GM12878 (cell line): ENCODE measurements at places on chromosomes 2 and 18.
A peak's percentile ranks its signal among the peaks of the same experiment; 100 is the strongest.

- no peak for DNase-seq
These were observed 8.0 kb upstream of the GALNT1 start for GRCh38 chr18:35573531-35573930.

DNA sequence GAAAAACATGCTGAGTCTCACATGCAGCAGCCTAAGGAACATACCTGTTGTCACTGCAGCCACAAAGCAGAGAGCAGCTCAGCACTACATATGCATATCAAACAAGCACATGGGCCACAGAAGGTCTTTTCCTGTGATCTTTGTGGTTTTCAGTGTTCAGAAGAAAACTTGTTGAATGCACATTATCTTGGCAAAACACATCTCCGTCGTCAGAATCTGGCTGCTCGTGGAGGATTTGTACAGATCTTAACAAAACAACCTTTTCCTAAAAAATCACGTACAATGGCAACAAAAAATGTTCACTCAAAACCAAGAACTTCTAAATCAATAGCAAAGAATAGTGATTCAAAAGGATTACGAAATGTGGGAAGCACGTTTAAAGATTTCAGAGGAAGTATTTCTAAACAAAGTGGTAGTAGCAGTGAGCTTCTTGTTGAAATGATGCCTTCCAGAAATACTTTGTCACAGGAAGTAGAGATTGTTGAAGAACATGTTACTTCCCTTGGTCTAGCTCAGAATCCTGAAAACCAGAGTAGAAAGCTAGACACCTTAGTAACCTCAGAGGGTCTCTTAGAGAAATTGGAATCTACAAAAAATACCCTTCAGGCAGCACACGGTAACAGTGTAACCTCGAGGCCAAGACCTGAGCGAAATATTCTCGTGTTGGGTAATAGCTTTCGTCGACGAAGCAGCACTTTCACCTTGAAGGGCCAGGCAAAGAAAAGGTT, 34.1 kb downstream of the ZNF407 start:
- no peak for DNase-seq

- no peak for DNase-seq
These were observed 9.3 kb upstream of the OTOF start for GRCh38 chr2:26487192-26487591.

DNA sequence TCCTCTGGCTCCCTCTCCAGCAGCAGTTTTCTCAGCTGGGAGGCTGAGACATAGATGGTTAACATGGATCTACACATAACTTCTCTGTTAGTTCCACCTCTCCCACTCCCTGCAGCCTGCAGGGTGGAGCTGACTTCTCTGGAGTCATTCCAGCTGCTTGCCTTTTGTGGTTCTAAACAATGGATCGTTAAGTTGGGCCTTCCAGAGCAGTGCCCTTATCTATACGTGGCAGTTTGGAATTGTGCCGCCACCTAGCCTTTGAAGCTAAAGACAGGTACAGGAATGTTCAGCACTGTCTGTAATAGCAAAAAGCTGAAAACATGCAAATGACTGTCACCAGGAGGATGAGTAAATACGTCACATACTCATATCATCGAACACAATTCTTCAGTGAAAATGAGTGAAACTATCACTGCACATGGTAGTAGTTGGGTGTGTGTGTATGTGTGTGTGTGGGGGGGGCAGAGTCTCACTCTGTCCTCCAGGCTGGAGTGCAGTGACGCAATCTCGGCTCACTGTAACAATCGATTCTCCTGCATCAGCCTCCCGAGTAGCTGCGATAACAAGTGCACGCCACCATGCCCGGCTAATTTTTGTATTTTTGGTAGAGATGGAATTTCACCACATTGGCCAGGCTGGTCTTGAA, 50.3 kb downstream of the SH2D6 start:
- DNase-seq, result no peak

GRCh38 chr2:106165029-106165428, 29.1 kb downstream of the UXS1 start:
- DNase-seq, result no peak

DNA sequence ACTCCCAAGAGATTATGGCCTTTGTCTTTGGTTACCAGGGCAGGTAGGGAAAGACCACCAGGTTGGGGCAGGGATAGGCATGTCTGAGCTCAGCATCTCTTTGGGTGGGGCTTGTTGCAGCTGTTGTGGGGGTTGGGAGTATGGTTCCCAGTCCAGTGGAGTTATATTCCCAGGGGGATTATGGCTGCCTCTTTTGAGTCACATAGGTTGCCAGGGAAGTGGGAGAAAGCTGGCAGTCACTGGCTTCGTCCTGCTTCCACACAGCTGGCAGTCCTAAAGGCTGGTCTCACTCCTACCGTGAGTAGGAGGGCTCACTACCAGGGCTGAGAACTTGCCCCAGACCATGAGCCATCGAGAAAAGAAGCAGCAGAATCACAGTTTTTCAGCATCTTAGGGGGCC, 79.1 kb downstream of the LYPD6 start:
- DNase-seq, result no peak

DNA sequence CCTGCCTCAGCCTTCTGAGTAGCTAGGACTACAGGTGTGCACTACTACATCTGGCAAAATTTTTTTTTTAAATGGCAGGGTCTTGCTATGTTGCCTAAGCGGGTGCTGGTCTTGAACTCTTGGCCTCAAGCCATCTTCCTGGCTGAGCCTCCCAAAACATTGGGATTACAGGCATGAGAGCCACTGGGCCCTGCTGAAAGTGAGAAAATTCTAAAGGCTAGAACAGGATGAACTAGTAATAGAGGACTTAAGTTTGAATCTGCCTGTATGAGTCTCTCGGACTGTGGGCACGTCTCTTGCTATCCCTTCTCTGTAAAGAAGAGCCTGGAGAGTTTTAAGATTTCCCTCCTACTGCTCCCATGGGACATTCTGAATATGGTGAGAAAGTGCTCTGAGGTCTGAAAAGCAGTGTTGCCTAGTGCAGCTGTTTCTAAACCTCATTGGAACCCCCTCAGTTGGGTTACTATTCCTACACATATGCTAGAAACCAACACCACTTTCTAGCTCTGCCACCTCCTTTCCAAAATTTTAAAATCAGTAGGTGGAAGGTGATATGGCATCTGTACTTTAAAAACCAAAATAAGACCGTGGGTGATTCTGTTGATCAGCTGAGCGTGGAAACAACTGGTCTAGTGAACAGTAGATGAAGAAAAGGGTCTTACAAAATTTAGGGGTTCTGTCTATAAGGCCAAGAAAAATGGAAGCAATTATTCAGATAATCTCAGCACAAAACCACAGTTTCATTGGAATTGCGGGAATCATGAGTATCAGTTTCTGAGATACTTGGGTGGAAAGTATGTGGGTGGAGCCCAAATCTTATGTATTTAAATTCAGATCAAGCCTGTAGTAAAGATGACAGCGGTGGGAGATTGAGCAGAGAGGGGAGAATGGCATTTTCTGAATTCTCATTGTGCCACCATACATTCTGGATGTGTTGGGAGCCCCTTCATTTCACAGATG, 259.8 kb upstream of the CXCR4 start:
- no peak for DNase-seq

DNA sequence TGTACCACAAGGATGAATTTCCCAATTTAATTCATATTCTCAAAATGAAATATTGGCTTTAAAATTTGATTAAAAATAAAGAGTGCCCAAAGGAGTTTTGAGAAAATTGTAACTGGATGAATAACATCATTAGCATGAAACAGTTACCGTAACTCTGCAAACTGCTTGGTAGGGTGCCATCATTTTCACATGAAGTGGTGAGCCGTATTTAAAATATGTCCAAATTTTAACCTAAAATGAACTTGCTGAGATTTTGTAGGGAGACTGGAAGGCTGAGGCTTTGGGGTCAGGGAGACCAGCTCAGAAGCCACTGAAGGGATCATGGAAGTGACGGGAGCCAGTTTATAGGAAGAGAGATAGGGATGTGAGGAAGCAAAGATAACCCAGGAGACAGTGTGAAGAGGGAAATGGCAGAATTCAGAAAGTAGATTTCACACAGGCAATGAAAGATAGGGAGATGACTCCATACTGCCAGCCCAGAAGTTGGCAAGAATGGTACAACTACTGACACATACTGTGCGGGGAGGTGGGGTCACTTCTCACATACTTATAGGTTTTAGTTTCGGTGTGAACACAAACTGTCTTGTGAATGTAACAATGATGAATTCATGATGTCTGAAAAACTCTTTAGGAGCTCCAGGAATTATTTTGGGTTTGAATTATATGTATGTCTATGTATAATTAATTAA, 53.8 kb downstream of the EFEMP1 start:
- DNase-seq, result no peak

DNA sequence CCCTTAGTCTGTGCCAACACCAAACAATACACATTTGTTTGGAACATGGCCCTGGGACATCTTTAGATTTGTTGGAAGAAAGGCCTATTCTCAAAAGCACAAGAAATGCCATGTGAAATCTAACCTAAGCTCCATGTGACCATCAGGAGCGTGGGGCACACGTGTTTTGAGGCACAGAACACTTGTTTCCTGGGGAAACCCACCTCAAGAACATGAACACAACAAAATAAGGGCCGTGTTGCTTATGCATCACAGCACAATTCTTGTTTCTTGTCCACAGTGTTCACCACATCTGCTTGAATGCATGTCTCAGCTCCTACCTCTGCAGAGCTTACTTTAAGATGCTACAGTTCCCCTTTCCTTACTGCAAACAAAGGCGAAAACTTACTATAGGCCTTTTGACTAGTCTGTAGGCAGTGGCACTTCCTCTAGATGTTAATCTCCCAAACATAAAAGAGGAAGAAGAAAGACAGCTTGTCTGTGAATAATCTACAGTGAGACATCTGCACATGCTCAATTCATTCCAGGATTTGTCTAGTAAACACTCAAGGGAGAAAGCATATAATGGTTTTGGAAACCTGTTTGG, 165.0 kb downstream of the ANKRD44 start:
- DNase-seq, result peak; percentile 89
